ENCODE measurements at places on chromosomes 1 and 21.

- DNase-seq: no peak
These were observed 187.3 kb upstream of the DMRTA2 start for GRCh38 chr1:50610563-50610962.

DNA sequence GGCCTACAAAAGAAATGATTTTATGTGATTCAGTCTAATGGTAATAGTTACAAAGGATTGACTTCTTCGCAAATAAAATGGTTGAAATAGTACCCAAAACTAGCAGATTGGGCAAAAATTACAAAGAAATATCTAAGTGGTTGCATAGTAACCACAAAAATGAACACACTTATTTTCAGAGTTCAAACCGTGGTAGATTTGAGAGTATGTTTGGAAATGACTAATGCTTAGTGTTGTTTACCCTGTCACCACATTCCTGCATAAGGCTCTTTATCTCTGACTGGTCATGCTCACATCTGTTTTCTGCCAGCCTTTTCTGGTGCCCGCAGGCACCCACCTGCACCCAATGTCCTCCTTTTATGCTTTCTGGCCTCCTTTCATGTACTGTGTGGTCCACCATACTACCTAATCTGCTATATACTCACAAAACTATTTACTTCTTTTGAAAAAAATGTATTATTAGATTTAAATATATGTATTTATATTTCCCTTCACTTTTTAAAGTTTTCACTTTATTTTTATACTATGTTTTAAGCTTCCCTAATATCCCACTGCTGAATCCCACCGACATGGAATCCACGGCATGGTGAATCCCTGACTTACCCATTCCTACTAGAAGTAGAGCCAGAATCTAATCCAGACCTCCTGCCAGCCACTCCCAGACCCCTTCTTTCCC is 30.3 kb downstream of the PTPRC start:
- no peak for DNase-seq

- DNase-seq: no peak
These were observed 106.8 kb upstream of the HP1BP3 start for GRCh38 chr1:20893931-20894330.

GRCh38 chr1:168717906-168718891 is 10.8 kb downstream of the DPT start:
- DNase-seq: no peak

- no peak for DNase-seq
These were observed 87.8 kb downstream of the DNM3 start for GRCh38 chr1:171929121-171929520.

- no peak for DNase-seq
These were observed 75.9 kb upstream of the MRPS6 start for GRCh38 chr21:33997436-33997835.

- DNase-seq: no peak
These were observed 102.1 kb downstream of the RUNX1 start for GRCh38 chr21:34946916-34947534.

DNA sequence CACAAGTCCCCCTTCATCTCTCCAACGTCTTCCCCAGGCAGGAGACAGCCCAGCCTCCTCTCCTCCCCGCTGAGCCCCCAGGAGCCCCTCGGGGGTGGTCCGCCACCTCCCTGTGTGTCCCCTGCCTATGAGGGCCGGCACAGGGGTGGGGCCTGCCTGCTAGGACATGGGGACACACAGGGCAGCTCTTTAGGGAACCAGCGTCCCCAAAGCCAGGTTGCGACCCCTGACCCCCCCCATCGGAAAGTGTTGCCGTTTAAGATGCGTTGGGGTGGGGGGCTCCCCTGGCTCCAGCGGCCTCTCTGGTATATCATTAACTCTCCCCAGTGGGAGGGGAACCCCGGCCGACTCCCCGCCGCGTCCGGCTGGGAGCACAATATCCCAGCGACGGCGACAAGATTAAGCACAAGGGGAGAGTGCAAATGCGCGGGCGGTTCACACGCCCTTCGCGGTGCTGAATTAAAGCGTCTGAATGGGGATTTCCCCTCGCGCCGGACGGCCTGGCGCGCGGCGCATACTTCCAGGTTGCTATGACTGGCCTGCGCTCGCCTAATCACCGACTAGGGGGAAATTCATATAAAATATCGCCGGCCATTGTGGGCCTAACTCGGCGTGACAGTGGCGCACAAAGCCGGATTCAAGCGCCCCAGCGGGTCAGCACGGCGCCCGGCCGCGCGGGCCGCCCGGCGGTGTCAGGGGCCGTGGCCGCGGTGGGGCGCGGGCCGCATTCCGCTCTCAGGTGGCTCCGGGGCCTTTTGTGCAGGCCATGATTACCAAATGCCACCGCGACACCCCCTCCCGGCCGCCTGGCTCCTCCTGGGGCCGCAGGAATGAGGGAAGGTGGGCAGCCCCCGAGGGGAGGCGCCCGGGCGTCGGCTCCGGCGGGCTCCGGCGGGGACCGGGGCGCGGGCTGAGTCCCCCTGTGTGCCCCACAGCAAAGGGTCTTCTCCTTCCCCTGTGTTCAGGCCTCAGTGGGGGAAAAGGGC is 30.9 kb downstream of the WNT3A start:
- no peak for DNase-seq

- no peak for DNase-seq
These were observed 23.9 kb downstream of the DNAJC8 start for GRCh38 chr1:28208818-28209441.

- DNase-seq: no peak
These were observed at the start of gene FGR for GRCh38 chr1:27634985-27635367. Gene FGR, minus strand, starts transcription at chr1:27635185. Its CDS starts 11,269 bp downstream, at chr1:27623916.

GRCh38 chr1:53128401-53128800 is 14.0 kb downstream of the SLC1A7 start:
- no peak for DNase-seq

- DNase-seq: no peak
These were observed 298.3 kb downstream of the RWDD3 start for GRCh38 chr1:95532335-95532734.

DNA sequence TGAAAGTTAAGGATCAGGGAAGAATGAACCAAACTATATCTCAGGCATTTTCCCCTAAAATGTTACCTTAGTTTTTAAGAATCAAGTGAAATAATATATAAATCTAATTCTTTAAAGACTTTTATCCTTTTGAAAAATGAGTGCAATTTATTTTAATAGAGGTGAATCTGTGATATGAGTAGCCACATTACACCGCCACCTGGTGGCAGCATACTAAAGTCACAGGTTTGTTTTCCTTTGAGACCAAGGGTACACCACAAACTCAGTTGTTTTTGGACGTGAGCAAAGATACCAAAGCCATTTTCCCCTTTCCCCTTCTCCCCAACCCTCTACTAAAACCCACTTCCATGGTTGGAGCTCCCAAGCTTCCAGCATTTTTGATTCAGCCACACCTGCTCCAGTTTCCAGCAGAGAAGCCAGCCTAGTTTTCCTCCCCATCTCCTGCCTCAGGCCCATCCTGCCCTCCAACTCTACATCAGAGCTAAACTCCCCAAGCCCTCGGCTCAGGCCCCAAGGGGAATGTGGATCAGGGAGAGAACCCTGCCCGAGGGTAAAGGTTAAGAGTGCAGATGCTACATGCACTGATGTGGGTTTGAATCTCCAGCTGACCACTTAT is 22.9 kb upstream of the LDLRAP1 start:
- DNase-seq: peak; percentile 31

GRCh38 chr21:15062606-15062965 is 2.2 kb downstream of the NRIP1 start:
- no peak for DNase-seq

- no peak for DNase-seq
These were observed 24.6 kb downstream of the AGRN start for GRCh38 chr1:1044455-1045078.

- no peak for DNase-seq
These were observed 38.2 kb downstream of the TRAPPC10 start for GRCh38 chr21:44050276-44050675.

- no peak for DNase-seq
These were observed 21.8 kb downstream of the PTPRC start for GRCh38 chr1:198660341-198661261.

GRCh38 chr1:72693376-72693775 is 411.0 kb upstream of the NEGR1 start:
- no peak for DNase-seq

- DNase-seq: no peak
These were observed 26.1 kb downstream of the ETS2 start for GRCh38 chr21:38831526-38832467.

GRCh38 chr1:16978567-16979474 is 1.6 kb downstream of the MFAP2 start:
- DNase-seq: no peak

- no peak for DNase-seq
These were observed 24.4 kb upstream of the HUNK start for GRCh38 chr21:31848326-31848985.

GRCh38 chr21:16419188-16419921 is 689.6 kb downstream of the USP25 start:
- no peak for DNase-seq

DNA sequence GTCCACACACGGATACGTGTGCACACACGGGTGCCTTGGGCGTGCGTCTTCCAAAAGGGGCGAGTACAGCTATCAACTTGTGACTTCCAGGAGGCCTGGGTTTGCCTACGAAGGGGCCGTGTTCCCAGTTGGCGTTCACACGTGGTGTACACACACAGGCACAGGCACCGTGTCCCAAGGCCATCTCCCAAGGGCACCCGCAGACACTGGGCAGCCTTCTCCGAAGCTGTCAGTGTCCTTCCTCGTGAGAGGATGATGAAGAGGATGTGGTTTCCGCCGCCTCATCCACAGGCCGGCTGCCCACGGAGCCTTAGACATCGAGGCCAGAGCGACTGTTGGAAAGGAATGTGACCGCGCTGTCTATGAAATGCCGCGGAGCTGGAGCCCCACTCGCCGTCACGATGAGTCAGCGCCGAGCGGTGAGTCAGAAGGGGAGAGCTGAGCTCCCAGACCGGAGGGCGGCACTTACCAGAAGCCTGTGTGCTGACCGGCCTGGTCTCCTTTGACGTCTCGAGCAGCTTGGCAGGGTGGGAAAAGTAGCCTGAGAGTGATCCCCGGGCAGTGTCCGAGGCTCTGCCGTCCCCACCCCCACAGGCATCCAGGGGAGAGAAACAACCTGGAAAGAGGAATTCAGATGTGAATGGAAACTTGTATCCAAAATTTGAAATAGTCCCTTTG is 141.4 kb upstream of the ARHGEF16 start:
- peak; percentile 9 for DNase-seq

GRCh38 chr1:77047978-77048614 is 171.1 kb downstream of the PIGK start:
- no peak for DNase-seq

GRCh38 chr21:42298657-42299056 is 16.6 kb downstream of the TFF3 start:
- DNase-seq: no peak

GRCh38 chr1:99677416-99677815 is 31.5 kb downstream of the PALMD start:
- no peak for DNase-seq

GRCh38 chr1:65323246-65323645 is 13.9 kb downstream of the DNAJC6 start:
- no peak for DNase-seq

Measured in stimulated activated CD8-positive, alpha-beta memory T cell treated with anti-CD3 and anti-CD28 coated beads, Interleukin-15, amount 100 ng/mL, for 24 hours (primary cell).